ENCODE measurements at places on chromosomes 3 and 15.

GRCh38 chr3:72505539-72506405 is 342.5 kb downstream of the SHQ1 start:
- no peak for DNase-seq

GRCh38 chr15:76501726-76502125 is 165.2 kb downstream of the ISL2 start:
- no peak for DNase-seq

DNA sequence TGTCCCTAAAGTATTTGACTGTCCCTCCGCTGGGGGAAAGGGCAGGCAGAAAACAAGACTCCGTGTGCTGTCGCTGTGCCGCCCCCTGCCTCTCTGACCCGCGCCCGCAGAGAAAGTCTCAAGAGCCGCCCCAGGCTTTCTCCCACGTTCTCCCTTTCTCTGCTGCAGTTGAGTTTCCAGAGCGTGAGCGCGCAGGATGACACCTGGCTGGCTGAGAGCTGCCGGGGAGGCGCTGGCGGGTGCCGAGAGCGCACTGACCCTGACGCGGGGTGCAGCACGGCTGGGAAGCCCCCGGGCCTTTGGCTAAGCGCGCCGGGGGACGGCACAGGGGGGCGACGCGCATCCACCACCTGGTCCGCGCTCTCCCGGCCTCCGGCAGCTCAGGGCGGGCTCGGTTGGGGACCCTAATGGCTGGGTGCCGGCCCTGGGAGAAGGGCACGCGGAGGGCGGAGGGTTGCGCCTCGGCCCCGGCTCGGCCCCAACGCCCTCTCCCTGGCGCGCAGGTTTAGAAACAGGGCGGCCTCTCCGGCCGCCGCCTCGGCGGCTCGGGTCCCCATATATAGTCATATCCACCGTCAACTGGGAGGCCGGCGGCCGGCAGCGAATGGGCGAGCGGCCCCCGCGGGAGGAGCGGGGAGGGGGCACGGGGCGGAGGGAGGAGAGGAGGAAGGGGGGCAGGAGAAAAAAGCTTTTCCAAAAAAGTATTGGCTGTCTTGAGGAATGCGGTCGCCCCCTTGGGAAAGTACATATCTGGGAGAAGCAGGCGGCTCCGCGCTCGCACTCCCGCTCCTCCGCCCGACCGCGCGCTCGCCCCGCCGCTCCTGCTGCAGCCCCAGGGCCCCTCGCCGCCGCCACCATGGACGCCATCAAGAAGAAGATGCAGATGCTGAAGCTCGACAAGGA is at the start of gene TPM1:
Gene TPM1 (plus strand): TSS at position 774 of the 903 bp plus-strand sequence. CDS start 83 bp downstream, at position 857.
- no peak for DNase-seq

- no peak for DNase-seq
Observed at GRCh38 chr3:105842449-105842848, 26.4 kb downstream of the CBLB start.

DNA sequence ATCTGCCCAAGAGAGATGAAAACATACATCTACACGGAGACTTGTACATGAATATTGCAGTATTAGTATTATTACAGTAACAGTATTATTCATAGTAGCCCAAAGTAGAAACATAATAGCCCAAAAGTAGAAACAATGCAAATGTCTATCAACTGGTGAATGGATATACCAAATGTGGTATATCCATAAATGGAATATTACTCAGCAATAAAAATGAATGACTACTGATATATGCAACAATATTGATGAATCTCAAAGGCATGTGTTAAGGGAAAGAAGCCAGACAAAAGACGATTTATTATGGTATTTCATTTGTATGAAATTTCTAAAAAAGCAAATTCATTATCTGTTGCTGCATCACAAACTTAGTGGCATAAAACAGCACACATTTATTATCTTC is 23.5 kb upstream of the ZNF639 start:
- no peak for DNase-seq

GRCh38 chr3:49238274-49239127 is 38.5 kb downstream of the C3orf62 start:
- no peak for DNase-seq

DNA sequence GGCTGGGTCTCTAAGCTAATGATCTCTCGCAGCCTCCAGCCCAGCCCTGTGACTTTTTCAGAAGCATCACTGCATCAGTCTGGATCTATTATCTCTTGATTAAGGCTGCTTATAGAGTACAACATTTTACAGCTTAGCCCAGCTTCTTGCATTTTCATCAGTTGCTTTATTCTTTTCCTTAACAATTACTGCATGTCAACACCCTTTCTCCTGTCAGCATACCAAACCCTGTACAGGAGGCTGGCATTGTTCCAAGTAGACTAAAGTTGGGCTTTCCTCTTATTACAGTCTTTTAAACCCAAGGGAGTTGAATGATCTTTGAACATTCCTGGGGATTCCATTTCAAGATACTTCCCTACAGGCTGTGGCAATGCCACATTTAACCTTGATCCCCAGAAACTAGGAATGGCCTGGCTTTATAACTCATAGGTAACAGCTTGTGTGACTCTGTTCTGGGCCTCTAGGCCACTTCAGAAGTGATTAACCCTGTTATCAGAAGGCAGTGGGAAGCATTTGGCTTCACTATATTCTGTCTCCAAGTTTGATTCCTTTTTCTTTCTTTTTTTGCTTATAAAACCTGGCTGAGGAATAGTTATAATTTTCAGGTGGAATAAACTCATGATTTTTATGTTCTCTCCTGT is 182.9 kb downstream of the KCNMB2 start:
- DNase-seq = no peak

- no peak for DNase-seq
Observed at GRCh38 chr3:159928666-159929065, 60.0 kb upstream of the IL12A start.

GRCh38 chr15:101775136-101775535 is 28.2 kb upstream of the OR4F6 start:
- no peak for DNase-seq

- DNase-seq = no peak
Observed at GRCh38 chr3:31758322-31758965, 222.6 kb downstream of the OSBPL10 start.

DNA sequence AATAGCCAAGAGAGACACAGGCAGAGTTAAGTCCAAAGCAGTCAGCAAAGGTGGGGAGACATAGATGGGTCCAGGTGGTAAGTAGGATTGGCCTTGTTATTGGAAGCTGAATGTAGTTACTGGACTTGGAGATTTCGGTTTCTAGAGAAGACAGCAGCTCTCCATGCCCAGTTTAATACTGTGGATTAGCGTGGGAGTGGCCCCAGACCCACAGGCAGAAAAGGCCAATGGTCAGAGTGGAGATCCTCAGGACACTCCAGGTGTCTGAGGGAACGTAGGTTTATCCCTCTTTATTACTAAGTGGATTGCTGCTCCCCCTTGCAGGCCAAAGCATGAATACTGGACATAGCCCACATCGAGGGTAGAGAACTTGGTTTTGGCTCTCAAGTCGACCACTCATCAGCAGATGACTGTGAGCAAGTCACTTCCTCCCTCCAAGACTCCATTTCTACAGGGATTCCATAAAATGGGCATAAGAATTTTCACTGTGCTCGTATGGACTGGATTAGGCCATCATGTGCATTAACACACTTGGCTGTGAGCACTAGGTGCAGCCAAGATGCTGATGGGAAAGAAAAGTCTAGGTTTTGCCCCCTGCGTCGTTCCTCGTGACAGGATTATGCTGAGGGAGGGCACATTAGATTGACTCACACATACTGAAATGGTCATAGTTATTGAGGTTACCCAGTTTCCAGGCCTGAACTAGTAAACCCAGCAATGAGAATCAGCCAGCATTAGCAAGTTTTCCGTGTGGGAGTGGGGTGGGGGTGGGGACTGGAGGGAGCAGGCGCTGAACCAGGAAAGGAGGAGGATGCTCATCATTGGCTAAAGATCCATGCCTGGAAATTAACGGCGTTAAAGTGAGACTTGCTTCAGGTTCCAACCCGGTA is 225.2 kb upstream of the TPRG1 start:
- no peak for DNase-seq
